ENCODE measurements at places on chromosomes 12 and 14.

DNA sequence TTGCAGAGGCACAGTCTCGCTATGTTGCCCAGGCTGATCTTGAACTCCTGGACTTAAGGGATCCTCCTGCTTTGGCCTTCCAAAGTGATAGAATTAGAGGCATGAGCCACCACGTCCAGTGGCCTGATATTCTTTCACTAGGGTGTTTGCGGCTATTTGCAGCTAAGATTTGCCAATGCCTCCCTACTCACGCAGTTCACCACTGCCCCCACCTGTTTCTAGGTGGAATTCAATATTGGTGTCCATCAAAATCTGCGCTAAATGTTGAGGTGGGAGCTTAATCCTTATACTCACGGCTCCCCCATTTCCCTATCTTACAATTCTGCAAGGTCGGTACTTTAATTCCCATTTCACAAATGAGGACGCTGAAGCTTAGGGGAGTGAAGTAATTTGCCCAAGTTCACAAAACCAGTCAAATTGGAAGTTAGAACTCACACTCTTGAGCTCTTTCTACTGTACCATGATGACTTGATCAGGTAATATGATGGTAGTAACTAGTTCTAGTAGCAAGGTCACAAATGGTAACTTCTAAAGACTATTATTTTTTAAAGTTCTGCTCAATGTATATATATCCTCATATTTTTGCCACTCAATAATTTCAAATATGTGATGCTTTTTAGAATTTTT lies 22.1 kb upstream of the LRRC9 start:
- DNase-seq, result no peak

DNA sequence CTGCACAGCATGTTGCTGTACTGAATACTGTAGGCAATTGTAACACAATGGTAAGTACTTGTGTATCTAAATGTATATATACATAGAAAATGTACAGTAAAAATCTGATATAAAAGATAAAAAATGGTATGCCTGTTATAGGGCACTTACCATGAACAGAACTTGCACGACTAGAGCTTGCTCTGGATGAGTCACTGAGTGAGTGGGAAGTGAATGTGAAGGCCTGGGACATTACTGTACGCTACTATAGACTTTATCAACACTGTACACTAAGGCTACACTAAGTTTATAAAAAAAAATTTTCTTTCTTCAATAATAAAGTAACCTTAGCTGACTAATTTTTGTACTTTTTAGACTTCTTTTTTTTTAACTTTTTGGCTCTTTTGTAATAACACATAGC lies 24.2 kb upstream of the NEDD1 start:
- DNase-seq, result no peak

GRCh38 chr14:54882521-54882920 lies 20.1 kb downstream of the GCH1 start:
- DNase-seq, result no peak

GRCh38 chr12:27451036-27451825 lies 4.7 kb downstream of the SMCO2 start:
- DNase-seq, result no peak

DNA sequence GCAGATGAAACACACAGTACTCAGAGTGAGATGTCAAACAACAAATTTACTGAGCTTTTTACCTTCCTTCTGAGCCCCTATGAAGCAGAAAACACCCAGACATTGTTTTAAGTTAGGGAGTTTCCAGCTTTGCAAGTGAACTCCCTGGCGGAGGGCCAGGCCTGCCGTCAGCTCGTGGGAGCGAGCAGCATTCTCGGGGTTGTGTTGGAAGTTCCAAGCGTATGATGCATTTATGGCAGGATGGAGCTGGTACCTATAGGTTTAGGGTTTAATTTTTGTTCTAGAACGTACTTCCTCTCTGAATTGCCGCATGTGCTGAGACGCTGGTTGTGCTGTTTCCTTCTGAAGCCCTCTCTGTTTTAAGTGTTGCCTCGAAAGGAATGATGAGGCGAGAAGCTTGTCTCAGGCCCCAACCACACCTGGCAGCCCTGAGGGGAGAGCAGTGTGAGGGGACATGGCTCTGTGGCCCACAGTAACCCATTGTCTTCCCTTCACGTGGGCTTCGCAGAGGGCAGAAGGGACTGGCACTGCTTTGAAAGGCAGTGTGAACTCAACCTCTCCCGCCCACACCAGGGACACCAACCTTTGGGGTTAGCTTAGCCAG lies 76.6 kb downstream of the SSPN start:
- no peak for DNase-seq

- DNase-seq, result no peak
Observed at GRCh38 chr14:65015391-65015790, 28.7 kb downstream of the FNTB start.

DNA sequence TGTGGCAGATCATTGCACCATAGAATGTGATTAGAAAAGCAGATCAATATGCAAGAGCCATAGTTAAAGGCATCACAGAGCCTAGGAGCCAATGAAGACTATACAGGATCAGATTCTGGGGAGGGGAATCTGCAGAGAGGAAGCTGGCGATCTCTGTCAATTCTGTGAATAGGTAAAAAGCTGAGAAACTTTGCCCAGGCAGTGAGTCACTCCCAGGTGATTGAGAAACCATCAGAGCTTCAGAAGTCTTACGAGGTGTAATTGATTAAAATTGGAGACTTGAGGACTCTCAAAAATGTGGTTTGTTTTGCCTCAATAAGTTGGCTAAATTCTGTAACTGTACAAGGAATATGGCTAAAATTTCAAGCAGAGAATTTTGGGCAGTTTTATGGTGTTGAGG lies 41.7 kb upstream of the TSPAN11 start:
- DNase-seq, result no peak

GRCh38 chr14:30873308-30874119 lies 845 bp upstream of the COCH start:
- DNase-seq, result no peak

DNA sequence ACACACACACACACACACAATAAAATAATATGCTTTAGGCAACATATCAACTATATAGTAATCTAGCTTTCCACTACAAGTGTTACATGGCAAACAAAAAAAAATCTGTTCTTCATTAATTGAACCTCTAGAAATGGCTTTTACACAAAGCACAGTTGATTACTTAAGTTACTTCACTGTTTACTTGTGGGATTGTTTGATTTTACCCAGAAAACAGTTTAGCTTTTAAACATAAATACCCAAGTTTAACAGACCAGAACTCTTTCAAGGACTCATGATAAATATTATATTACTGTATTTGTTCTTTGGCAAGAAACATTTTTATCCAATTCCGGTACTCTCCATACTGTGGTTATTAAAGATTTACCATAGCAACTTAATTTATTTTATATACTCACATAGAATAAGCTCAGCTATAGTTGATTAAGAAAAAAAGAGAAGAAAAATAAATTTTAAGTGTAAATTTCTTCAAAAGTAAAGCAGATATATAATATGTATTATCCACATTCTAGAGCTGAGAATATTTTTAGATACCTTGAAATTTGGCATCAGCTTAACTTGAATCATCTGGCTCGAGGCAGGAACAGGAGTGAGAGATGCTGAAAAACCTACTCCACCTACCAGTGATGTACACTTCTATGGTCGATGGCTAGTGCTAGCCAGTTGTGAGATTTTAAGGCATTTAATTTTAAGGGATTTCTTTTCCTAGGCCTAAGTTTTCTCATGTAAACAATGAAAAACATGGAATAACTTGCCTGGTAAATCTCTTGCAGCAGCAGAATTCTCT lies 126.0 kb downstream of the BTG1 start:
- DNase-seq, result no peak

- no peak for DNase-seq
Observed at GRCh38 chr12:121784460-121784859, 9.0 kb downstream of the RHOF start.

GRCh38 chr14:69475194-69475818 lies 9.2 kb upstream of the PLEKHD1 start:
- no peak for DNase-seq

DNA sequence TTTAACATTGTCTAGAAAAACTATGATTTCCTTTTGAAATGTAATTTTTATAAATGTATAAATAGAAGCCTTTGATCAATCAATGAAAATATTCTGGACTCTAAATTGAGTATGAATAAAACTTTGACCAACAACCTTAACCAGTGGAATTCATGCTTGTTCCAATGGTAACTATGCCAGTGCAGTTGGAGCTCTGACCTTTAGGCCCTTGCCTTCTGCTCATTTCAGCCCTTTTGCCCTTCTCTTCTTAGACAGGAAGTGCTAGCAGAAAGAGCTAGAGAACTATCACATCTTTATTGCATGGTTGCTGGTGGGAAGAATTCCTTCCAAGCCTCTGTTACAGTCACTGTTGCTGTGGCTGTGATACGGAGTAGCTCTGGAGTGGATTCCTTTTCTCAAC lies 39.7 kb downstream of the TTC8 start:
- DNase-seq, result no peak

- DNase-seq, result no peak
Observed at GRCh38 chr12:15719230-15719629, 70.0 kb downstream of the EPS8 start.

DNA sequence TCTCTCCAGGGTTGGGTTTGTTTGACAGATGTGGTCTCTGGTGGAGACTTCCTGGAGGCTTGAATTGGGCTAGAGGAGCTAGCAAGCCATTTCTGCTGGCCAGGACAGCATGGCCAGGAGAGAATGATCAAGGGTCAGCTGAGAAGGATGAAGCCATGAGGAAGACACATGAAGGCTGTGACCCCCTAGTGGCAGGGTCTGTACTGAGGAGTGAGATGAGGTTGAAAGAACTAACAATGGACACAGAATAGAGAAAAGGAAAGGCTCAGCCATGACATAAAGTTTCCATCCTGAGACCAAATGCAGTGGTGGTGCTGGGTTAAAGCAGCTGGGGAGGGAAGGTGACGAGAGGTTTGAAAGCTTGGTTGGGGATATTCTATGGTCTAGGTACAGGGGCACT lies 89.9 kb downstream of the NT5DC3 start:
- no peak for DNase-seq

DNA sequence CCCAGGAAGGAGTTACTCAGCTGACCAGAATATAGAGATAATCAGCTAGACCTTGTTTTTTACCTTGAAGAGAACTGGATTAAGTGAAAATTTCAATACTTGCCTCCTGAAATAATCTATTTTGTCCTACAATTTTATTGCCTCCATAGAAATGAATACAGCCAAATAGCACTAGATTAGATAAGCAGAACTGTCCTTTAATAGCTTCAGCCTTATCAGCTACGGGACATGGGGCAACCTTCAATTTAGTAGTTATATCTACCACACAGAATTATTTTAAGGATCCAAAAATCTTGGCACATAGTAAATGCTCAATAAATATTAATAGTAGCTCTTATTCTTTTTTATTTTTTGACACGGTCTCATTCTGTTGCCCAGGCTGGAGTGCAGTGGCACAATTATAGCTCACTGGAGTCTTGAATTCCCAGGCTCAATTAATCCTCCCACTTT lies 67.2 kb upstream of the PLEKHG3 start:
- DNase-seq, result no peak

- no peak for DNase-seq
Observed at GRCh38 chr12:88310666-88311065, 168.6 kb downstream of the TMTC3 start.

- DNase-seq, result no peak
Observed at GRCh38 chr14:73630009-73630780, 14.6 kb upstream of the DNAL1 start.

- no peak for DNase-seq
Observed at GRCh38 chr14:51954657-51955056, 34.7 kb upstream of the RTRAF start.

GRCh38 chr14:93316716-93317115 lies 16.1 kb downstream of the BTBD7 start:
- no peak for DNase-seq

DNA sequence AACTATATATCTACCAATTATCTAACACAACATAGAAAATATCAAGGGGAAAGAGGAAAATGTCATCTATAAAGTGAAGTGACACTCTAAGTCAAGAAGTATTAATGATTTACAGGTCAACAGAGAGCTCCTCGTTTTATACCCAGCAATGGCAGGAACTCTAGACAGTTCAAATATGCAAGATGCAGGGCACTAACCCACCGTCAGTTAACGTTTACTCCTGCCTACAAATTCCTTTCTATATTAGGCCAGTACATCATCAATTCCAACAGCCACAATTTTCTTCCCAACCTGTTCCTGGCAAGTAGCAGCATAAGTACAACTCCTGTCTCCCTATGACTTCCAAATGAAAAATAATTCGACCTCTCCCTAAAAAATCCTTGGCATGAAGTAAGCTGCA lies 9.0 kb upstream of the KANSL2 start:
- no peak for DNase-seq

DNA sequence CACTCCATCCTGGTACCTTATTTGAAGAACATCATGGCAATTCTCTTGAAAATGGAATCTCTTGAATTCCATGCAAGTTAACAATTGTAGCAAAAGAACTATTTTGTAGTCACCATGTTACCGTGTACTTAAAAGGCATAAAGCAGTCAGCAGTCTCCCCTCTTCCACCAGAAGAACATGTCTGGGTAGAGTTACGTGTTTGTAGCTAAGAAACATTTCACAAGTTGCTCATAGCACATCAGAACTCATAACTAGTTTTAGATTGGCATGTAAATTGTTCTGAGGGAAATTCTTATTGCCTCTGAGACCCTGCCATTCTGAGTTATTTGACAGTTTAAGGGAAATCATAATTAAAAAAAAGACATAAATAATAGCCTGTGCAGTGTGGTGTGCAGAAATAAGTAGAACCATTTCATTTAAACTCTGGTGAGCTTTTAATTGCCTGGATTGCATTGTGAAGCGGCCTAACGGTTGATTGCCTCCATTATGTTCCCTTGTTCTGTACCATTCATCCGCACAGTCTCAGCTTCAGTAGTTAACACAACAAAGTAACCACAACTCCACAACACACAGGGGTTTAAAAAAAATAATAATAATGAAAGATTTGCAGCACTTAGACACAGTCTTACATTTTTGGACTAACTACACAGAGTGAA lies 2.6 kb downstream of the LMO3 start:
- no peak for DNase-seq

DNA sequence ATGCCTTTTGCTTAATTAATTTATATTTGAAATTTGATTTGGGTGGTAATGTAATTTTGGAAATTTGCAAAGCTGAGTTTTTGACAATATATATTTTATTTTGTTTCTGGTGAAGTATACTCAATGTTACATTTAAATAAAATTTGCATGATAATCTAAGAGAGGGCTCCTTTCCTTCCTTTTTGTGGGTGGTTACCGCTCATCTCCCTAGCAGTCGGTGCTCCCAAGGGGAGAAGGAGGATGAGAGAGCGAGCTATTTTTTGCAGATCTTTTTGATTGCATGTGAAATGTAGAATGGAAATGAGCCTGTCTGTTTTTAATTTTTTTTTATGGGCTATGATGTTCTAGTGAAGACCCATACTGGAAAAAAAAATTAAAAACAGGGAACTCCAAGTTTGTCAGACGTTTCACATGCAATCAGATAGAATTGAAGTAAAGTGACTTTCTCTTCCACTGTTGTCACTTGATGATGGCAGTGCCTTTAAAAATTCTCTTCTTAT lies 39.8 kb downstream of the MSRB3 start:
- DNase-seq, result no peak

GRCh38 chr14:73753124-73753886 lies 39.1 kb upstream of the PNMA1 start:
- peak; percentile 54 for DNase-seq

Measured in activated T-cell treated with anti-CD3 and anti-CD28 coated beads, Interleukin-2, amount 50 U/mL, for 1 hour (primary cell).